Esophagus muscularis mucosa (tissue), 4 donors: ENCODE measurements at places on chromosomes 13 and 19. TPM values are rescaled to one million over a fixed set of nuclear protein-coding genes. Genes with fewer than 3 reads are reported as not detected.

DNA sequence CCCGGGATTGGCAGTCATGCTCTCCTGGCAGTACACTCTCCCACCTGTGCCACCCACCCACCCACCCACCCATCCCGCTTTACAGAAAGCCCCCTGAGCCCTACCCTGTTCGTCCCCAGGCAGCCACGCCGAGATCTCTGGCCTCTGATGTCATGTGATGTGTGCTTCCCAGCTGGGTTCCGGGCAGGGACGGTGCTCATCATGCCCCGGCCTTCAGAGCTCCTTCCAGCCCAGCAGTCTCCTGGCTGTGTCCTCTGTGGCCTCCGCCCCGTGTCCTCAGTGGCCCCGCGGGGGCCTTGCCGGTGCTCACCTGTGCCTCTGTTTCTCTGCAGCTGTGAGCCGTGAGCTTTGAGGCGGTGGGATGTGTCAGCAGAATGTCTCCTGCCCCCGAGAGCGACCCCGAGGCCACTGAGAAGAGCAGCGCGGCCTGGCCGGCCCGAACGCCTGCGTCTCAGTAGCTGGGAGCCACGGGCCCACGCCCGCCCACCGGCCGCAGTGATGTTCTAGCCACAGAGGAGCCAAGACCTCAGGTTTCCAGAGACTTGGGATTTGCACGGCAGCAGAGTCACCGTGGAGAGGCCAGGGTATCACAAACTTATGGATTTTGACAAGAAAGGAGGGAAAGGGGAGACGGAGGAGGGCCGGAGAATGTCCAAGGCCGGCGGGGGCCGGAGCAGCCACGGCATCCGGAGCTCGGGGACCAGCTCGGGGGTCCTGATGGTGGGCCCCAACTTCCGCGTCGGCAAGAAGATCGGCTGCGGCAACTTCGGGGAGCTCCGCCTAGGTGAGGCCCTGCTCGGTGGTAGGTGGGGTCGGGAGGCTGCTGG, 28.4 kb downstream of the CSNK1G2 start:
- DNase-seq = no peak

DNA sequence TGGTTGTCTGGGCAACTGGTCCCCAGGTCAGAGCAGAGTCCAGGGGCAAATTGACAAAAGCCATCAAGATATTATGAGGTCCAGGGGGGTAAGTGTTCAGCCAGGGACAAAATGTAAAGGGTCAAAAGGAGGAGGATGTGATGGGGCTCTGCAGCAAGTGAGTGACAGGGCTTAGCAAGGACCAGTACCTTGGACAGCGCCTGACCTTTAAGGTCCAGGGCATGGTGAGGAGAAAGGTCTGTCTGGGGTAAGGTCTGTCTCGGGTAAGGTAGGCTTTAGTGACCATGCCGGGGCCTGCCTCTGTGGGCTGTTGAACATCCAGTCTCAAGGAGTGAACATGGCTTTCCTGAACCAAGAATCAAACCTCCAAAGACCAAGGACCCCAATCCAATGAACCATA, 6.3 kb upstream of the ZNF358 start:
- DNase-seq = no peak

DNA sequence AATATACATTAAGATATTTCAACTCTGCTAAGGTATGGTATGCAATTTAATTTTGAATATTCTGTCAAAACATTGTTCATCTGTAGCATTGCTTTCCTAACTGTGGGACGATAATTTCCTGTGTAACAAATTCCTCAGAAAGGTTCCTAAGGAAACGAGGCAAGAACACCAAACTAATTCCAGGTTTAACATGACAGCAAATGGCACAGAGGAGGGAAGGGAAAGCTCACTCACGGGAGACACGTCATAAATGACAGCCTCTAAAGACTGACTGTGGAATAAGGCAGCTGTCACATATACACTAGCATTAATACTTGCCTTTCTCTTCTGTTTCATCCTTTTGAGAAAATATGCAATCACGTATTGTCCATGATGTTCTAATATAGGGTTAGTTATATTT, 380.6 kb downstream of the LIG4 start:
- no peak for DNase-seq

- DNase-seq = no peak
Observed at GRCh38 chr19:34556488-34556887, 74.9 kb downstream of the WTIP start.

DNA sequence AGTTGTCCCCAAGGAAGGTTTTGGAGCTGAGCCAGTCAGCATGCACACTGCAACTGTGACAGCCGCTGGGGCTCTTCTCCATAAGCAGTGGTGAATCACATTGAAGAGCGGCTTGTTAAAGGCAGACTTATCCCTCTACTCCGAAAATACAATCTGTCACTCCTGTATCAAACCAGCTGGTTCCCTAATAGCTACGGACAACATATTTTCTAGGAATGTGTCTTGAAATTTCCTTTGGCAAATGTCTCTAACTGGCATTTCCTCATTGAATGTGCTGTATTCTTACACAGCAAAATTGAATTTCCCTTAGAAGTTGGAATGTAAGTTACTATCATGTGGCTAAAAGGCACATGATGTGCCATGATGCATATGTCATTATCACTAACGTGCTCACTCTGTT, 104.0 kb upstream of the GPR12 start:
- DNase-seq = no peak

- no peak for DNase-seq
Observed at GRCh38 chr19:11180346-11180745, 17.0 kb downstream of the KANK2 start.

The RDH8 gene
- not detected for total RNA-seq

- DNase-seq = peak; percentile 86
Observed at GRCh38 chr19:6057651-6058517, 52.4 kb downstream of the RFX2 start.

The MVB12A gene
- total RNA-seq = 58.2 TPM

DNA sequence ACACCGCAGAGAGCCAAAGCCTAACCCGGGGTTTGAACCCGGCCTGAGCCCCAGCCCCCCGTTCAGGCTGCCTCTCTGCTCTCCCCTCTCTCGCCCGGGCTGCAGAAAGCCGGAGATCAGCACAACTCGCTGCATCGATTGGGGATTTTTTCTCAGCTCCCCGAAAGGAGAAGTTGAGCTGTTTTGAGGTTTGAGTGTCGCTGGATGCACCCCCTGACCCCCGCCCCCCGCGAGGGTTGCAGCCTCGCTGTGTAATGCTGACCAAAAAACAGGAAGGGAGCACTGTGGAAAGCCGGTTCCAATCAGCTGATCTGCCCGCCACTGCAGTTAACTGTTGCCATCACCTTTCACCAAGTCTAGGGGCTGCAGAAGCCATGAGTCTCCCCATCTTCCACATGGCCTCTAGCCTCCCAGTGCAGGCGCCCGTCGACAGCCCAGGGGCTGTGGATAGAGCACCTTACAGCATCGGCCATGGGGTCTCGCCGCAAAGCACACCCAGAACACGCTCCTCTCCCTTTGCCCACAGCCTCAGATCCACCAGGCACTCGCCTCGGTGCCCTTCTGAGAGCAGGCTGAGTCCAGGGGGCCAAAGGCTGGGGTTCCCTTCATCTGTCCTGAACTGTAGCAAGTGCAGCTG, 34.5 kb downstream of the MYO9B start:
- no peak for DNase-seq

DNA sequence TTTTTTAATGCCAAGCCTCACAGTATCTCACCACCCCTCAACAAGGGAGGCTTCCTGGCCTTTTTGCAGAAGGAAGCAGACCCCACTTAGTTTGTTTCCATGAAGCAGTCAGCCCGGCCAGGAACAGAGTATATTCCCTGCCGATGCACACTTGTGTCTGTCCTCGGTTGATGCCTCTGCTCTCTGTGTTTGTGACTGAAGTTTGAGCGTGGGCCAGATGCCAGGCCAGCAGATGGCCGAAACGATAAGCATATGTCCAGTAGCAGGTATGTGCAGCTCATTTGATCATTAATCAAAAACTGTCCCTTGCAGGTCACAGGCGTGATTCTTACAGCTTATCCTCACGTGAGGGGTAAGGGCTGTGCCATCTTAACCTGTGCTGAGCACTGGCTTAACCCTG, 144.0 kb downstream of the IRS2 start:
- DNase-seq = peak; percentile 90

DNA sequence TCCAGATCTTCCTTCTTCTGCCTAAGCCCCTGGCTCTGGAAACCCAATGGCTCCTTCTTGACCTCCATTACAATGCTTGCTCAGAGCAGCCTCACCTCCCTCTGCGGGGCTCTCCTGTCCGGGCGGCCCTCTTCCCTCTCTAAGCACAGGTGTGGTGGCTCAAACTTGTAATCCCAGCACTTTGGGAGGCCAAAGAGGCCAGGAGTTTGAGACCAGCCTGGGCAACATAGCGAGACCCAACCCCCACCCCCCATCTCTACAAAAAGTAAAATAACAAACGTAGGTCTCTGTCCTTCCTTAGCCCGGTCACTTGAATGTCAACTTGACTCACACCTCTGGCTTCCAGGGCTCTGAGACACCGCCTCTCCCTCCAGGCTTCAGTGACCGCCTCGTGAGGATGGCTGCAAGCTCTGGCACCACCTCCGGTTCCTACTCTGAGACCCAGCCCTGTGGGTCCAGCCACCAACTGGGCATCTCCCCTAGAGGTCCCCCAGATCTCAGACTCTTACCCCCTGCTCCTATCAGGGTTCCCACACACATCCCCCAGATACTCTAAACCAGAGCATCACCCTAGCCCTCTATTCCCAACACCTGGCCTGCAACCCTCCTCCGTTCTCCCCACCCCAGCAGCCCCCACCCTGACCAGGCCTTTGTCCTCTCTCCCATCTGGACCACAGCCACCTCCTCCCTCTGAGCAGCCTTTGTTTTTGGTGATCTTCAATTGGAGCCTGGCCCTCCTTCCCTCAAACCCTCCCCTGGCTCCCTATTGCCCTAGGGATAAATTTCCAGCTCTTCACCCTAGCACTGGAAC, 4.7 kb upstream of the TLE2 start:
- no peak for DNase-seq

The WDR83 gene
- 13.1 TPM for total RNA-seq

The RUBCNL gene
- 0.86 TPM for total RNA-seq

The KCNRG gene
- total RNA-seq = 2.7 TPM

The FOSB gene
- 10.5 TPM for total RNA-seq

GRCh38 chr13:99374994-99375737, 68.0 kb upstream of the GPR183 start:
- DNase-seq = no peak

DNA sequence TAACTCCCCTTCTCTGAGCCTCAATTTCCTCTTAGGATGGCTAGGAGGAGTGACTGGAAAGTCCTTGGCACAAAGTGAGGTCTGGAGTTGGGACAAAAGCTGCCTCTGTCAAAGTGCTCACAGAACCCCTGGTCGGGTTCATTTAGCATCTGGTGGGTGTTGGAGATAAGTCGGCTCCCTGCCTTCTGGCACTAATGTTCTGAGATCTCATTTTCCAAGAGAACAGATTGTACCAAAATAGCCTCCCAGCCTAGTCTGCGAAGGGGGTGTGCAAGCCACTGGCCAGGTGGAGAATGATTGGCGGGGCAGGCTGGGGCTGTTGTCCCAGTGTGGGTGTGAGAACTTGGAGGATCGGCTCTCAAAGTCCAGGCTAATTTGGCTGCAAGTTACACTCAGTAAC, 20.7 kb upstream of the NWD1 start:
- DNase-seq = peak; percentile 93

DNA sequence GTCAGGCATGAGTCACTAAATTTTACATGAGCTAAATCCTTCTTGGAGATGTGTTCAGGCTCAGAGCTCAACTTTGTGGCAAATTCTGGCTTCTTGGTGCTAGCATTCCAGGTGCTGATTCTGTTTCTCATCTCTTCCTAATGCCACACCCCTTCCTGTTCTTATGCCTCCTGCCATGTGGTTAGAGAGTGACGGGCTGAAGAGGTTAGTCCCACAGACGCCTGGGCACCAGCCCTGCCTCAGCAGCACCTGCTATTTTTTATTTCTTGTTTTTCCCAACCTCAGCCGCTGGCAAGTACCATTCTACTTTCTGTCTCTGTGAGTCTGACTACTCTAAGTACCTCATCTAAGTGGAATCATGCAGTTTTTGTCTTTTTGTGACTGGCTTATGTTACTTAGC, 329.5 kb downstream of the KCNRG start:
- DNase-seq = peak; percentile 12

The CYP4F8 gene
- total RNA-seq = not detected

The FARP1 gene
- total RNA-seq = 22.0 TPM

- no peak for DNase-seq
Observed at GRCh38 chr19:48560095-48560530, 8.1 kb downstream of the SULT2B1 start.

The PSG11 gene
- total RNA-seq = not detected

- DNase-seq = no peak
Observed at GRCh38 chr19:15379999-15380647, 536 bp upstream of the AKAP8 start.

- no peak for DNase-seq
Observed at GRCh38 chr13:66663711-66664110, 566.4 kb downstream of the PCDH9 start.

GRCh38 chr19:34596989-34597388, 80.0 kb downstream of the SCGB2B2 start:
- no peak for DNase-seq

The POU4F1 gene
- total RNA-seq = not detected

- no peak for DNase-seq
Observed at GRCh38 chr13:80361883-80362327, 21.0 kb upstream of the SPRY2 start.

GRCh38 chr19:57682226-57682766, 519 bp downstream of the ZNF551 start:
- no peak for DNase-seq

GRCh38 chr13:105979131-105980011, 556.1 kb downstream of the EFNB2 start:
- peak; percentile 66 for DNase-seq

The TPP2 gene
- total RNA-seq = 32.7 TPM

- DNase-seq = peak; percentile 62
Observed at GRCh38 chr13:30052120-30052519, 201.7 kb upstream of the UBL3 start.

DNA sequence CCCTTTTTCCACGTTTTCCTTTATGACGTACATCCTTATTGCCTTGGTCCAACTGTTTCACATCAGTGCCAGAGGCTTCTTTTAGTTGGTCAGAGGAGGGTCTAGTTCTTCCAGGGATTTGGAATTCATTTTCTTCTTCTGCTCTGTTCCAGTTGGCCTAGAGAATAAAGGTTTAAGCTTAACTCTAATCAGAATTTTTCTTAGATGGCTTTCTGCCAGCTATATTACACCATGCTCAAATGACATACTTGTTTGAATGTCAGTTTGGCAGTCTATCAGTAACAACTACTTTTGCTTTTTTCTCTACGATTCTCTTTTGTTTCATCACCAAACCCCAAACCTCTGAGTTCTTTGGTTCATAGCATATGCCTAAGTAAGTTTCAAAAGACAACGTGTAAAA, 16.8 kb downstream of the SPART start:
- no peak for DNase-seq

DNA sequence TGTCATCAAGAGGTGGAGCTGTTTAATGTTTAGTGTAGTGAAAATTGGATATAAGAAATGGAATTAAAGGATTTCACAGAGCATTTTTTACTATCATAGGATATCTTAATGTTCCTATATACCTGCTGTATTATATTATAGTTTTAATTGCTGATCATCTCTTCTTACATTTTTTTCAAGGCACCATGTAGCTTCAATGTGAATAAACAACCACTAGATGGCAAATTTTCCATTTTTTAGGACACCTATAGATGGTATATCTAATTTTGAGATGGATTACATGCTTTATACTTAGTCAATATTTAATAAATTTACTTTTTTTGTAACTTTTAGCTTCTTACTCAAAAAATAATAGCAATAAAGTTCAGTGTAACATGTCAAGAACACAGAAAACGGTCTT, 9.0 kb upstream of the ATXN8OS start:
- DNase-seq = no peak

- DNase-seq = peak; percentile 80
Observed at GRCh38 chr19:22735911-22736645, 47.9 kb downstream of the ZNF99 start.

GRCh38 chr13:39134574-39134973, 96.3 kb downstream of the NHLRC3 start:
- DNase-seq = no peak
